ENCODE measurements at places on chromosomes 5 and 9.
A peak's percentile ranks its signal among the peaks of the same experiment; 100 is the strongest.

GRCh38 chr5:151451626-151452520 lies 4.5 kb downstream of the SLC36A1 start:
- DNase-seq, result no peak

DNA sequence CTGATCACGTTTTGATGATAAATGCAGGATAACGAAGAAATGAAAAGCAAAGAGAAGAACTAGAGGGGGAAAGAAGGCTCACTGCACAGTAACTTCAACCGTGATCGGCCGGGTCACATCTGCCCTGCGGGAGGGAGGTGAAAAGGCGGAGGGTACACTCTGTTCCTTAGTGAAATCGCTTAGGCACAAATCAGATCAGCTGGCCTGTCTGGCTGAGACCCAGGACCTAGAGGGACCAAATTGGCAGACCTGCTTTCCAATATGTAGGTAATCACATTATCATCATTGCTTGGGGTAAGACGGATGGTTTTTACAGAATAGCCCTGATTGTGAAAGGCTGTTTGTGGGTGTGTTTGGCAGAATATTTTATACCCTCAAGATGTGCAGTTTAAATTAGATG lies 82.2 kb downstream of the SLC28A3 start:
- DNase-seq, result no peak

- no peak for DNase-seq
These were observed 488.0 kb upstream of the CDH18 start for GRCh38 chr5:20476016-20476415.

DNA sequence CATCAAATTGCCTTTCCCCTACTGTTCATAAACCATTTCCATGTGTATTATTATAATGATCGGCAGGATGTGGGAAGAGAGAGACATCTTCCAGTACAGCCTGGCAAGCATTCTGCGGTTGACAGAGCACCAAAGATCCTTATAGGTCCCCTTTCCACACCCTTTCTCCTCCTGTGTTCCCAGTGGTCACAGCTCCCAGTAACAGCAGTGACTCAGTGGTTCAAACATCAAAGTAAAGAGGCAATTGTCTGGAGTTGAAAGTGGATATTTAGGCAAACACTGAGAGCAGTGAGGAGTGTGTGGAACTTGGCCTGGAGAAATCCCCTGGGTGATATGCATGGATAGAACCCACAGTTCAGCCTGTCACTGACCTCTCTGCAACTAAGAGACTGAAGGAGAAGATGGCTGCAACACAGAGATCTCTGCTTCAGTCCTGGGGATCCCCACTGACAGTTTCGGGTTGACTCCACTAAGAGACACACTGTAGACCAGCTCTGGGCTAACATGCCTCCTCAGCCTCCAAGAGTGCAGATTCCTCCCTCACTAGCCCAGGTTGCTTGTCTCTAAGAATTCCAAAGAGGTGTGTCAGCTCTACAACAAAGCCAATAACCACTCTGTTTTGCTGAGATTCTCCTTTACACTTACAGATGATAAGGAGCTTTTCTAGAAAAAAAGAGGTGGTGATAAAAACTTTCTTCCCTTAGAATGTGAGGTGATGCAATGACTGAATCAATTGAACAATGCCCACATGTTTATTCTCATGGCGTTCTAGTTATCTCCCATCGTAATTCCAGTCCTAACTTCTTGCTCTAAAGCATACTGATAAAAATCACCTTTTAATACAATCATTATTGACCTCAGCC lies 94.4 kb upstream of the IL6ST start:
- no peak for DNase-seq

- peak; percentile 2 for DNase-seq
These were observed 983 bp downstream of the RCL1 start for GRCh38 chr9:4793459-4794395.

DNA sequence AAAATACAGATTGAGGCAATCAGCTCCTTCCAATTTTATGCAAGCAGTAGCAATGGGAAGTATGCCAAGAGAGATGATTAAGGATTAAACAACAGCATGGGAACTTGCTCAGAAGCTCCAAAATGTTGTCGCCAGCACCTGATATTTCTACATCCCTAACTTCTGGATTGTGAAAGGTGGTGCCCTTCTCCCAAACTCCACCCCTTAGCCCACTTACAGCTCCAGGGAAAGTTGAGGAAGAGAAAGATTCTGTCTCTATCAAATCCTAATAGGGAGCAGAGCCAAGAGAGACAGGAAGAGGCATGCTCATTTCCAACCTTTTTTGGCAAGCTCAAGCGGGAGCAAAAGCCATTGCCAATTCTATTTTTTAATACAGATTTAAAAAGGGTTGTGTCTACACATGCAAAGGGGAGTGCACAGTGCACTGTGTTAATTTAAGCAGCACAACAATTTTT lies 92.4 kb upstream of the NR3C1 start:
- DNase-seq, result no peak

DNA sequence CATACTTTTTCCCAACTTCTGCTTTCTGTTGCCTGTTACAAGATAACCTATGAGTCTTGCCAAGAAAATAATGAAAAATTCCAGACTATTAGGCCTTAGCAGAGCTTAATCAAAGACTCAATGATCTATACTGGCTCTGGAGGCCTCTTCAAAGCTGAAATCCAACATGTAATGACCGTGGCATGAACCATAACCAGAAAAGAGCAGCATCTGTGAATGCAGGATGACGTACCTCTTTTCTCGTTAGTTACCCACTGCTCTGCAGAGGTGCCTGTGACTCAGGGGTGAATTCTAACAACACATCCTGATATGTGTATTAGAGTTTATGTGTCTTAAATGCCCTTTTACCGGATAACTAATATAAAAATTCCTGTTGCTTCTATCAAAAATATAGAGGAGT lies 645.4 kb downstream of the PRELID2 start:
- no peak for DNase-seq

GRCh38 chr5:9245071-9245470 lies 300.8 kb downstream of the SEMA5A start:
- no peak for DNase-seq

DNA sequence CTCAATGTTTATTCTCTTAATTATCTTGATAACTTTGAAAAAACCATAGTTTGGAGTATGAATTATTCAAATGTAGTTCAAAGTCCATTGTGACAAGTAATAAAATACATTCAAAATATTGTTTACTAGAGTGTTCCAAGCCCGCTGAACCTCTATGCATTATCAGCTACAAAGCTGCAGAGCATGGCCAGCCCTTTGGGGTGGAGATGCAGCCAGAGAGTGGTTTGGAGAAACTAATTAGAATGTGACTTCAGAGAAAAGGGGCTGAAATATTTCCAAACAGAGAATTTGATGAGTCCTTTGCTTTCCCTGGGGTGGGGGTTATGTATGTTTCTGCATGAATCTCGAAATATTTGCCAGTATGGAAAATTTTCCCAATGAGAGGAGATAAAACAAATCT lies 211.3 kb downstream of the NTRK2 start:
- DNase-seq, result no peak

- peak; percentile 58 for DNase-seq
These were observed 93.0 kb upstream of the NIPAL4 start for GRCh38 chr5:157366741-157367674.

DNA sequence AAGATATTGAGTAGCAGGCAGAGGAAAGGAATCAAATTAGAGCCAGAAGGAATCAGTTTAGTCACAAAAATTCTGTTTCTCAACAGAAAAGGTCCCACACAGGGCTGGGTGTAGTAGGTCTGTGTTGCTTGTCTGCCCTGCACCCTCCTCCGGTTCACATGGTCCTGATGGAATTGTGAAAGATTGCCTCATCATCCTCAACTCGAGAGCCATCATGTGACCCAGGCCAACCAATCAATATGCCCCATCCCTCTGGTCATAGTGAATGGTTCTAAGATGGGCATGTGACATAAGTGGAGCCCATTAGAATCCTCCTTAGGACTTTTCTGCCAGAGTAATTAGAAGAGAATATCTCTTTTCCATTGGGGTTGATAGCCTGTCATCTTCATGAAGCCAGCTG lies 56.7 kb upstream of the RAD23B start:
- DNase-seq, result no peak

- DNase-seq, result no peak
These were observed 2.0 kb downstream of the RIMOC1 start for GRCh38 chr5:41906151-41906550.

GRCh38 chr5:127400539-127400938 lies 109.9 kb downstream of the MEGF10 start:
- DNase-seq, result no peak

DNA sequence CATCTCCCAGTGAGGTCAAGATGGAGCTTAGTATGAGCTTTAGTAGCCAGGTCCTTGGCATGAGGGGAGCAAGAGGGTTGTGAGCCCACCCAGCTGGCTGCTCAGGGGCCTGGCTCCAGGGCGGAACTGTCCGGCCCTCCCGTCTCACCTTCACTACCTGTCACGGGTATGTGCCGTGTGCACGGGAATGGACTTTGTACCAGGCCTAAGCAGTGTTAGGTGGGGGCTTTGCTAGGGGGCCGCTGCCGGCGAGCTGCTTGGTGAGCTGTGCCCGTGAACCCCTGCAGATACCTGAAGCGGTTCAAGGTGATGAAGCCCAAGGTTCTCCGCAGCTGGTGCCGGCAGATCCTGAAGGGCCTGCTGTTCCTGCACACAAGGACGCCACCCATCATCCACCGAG lies 46.7 kb downstream of the WNK2 start:
- no peak for DNase-seq

GRCh38 chr5:40607202-40607601 lies 72.5 kb upstream of the PTGER4 start:
- no peak for DNase-seq

DNA sequence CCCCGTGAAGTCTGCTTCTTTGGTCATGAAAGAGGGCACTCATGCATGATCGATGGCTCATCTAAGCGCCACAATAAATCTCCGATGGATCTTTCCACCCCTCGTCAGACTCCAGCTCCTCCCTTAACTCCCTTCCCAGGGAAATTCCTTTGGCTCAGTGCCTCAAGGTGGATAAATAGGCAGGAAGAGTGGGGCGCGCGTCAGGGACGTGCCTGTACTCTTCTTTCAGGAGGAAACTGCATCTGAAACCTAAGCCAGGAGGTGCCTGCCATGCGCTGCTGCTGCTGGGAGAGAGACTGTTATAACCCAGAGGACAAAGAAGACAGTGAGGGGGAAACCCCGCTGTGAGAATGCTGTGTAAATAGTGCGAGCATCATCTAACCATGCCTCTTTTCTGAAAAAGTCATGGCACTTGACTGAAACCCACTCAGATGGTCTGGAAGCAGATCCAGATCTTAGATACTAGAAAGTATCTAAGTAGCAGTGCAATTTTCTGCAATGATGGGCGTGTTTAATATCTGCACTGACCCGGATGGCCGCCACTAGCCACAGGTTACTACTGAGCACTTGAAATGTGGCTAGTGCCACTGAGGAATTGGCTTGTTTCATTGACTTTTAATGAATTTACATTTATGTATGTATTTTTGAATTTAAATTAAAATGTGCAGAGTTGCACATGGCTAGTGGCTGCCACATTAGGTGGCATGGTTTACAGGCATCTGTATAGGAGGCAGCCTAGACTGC lies 120.3 kb upstream of the BASP1 start:
- DNase-seq, result no peak

DNA sequence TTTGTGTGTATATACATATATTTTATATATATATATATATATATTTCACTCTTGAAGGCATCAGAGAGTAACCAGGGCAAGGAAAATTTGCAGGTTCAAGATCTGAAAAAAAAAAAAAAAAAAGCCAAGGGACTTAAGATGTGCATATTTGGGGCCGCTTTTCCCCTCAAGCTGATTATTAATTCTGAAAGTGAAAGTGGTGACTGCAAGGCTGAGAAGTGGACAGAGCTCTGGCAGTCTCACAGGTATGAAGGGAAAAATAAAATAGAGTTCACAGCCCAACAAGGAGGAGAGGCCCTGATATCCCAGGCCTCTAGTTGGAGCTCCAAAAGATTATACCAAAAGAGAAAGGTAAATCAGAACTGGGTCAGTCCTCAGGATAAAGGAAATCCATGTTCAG lies 234.4 kb upstream of the GAS1 start:
- DNase-seq, result no peak

- DNase-seq, result no peak
These were observed 86.6 kb downstream of the GNA14 start for GRCh38 chr9:77561331-77562018.

DNA sequence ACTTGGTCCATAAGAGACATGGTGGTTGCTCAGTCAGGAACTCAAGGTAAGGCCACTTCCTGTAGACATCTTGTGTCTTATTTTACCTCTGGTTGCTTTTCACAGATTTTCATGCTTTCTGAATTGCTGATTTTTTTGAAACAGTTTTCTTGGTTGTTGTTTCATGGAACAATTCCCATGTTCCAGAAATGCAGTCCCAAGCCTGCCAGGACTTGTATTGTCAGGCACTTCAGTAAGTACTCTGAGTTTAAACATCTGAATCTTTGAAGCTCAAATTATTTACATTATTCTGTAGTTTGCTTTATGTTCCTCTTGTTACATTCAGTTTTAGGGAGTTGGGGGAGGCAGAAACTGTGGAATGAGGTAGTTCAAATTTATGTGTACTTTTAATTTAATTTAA lies 290.2 kb downstream of the DMRT2 start:
- no peak for DNase-seq

DNA sequence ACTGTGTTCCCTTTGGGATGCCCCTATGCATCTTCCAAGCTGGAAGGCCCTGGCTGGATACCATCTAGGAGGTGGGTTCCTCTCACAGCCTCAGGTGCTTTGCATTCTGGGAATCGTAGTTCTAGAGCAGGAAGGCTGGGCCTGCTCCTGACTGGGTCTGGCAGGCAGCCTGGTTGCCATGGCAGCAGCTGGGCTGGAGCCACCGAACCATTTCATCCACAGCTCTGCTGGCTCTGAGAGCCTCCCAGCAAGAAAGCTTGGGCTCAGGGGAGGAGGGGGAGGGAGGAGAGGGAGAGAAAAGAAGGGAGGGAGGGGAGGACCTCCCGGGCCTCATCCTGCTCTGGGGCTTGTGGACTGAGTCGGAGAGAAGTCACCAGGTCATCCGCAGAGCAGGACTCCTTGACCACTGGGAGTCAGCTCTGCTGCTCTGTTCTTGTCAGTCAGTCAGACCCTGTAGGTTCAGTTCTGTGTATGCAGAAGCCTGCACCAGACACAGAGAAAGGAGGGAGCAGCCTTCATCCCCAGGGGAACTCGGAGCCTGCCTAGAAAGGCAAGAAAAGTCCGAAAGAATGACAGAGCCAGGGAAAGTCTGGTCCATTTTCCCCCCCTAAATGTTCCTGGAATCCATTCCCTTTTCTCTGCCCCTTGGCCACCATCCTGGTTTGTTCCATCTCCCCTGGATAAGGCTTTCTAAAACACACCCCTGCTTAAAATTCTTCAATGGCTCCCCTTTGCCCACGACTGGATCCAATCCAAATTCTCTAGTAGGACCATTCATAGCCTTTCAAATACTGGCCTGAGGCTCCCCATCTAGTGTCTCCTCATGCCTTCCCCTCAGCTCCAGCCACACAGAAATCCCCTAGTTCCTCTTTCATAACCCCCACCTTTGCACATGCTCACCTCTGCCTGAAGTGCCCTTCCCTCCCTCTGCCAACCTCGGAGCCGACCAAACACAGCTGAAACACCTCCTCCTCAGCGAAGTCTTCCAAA lies 65.4 kb upstream of the ARAP3 start:
- no peak for DNase-seq

DNA sequence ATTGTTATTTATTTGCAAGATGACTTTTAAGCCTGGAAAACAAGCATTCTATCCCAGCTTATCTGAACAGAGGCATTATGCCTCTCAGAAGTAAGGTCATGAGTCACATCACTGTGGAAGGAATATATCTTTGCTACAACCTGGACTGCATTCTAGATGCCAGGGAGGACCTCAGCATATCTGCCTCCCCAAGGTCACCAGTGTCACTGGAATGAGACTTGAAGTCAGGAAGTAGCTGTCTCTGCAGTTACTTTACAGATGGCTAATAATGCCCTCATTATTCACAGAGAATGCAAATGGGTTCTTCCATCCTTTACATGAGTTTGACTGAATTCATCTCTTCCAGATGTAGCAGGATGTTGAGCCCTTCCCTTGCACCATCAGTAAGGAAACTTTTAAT lies 4.4 kb upstream of the FAM13B start:
- no peak for DNase-seq

All from SW 1271 (cell line).